NCI-H1105 (cell line): ENCODE measurements at places on chromosomes 16 and 17.

GRCh38 chr17:40541873-40542557 is 23.3 kb downstream of the CCR7 start:
- DNase-seq, result no peak

DNA sequence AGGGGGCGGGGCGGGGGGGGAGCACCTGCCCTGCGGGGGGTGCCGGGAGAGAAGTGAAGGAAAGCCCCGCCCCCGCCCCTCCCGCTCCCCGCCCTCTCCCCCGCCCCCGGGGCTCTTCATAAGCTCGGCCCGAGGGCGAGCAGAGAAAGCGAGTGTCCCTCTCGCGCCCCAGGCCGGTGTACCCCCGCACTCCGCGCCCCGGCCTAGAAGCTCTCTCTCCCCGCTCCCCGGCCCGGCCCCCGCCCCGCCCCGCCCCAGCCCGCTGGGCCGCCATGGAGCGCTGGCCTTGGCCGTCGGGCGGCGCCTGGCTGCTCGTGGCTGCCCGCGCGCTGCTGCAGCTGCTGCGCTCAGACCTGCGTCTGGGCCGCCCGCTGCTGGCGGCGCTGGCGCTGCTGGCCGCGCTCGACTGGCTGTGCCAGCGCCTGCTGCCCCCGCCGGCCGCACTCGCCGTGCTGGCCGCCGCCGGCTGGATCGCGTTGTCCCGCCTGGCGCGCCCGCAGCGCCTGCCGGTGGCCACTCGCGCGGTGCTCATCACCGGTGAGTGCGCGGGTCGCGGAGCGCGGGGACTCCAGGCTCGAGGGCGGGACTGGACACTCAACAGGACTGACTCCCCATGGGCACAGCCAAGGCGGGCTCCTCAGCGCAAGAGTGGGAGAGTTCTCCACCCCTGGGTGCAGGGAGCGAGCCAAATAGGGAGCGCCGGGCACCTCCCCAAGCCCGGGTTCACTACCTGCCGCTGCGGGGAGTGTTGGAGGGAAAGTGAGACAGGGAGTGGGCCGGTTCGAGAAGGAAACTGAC is at the start of gene HSD11B2:
Gene HSD11B2 (plus strand): TSS at position 145 of the 798 bp plus-strand sequence. CDS start 128 bp downstream, at position 273.
- peak; percentile 55 for DNase-seq

GRCh38 chr17:17682293-17682736 is 1.1 kb downstream of the RAI1 start:
- peak; percentile 22 for DNase-seq

DNA sequence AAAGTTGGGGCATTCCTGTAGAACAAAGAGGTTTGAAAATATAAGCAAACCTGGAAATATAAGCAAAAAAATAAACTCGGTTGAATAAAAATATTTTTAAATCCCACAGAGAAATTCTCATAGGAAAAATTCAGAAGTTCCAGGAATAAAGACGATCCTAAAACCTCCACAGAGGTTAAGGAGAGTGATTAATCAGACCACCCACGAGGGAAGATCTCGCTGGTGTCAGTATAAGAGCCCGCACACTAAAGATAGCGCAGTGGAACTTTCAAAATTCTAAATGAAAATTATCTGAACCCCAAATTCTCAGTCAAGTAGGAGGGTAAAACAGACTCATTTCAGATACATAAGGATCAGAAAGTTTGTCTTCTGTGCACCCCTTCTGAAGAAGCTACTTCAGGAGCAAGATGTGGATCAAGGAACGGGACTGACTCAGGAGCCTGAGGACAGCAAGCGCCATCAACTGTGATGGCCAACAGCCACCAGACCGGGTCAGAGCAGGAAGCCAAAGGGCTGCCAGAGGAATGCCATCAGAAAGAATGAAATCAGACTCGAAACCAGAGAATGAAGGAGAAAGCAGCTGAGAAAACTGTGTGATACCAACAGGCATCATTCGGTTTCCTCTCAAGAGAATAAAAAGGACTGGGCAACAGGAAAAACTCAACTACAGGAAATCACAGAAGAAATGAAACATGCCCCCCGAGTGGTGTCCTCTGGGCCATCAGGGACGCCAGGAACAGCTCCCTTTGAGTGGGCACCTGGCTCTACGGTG is 66.9 kb downstream of the CYTH1 start:
- no peak for DNase-seq

GRCh38 chr17:48055531-48056245 is 7.5 kb downstream of the NFE2L1 start:
- DNase-seq, result no peak

DNA sequence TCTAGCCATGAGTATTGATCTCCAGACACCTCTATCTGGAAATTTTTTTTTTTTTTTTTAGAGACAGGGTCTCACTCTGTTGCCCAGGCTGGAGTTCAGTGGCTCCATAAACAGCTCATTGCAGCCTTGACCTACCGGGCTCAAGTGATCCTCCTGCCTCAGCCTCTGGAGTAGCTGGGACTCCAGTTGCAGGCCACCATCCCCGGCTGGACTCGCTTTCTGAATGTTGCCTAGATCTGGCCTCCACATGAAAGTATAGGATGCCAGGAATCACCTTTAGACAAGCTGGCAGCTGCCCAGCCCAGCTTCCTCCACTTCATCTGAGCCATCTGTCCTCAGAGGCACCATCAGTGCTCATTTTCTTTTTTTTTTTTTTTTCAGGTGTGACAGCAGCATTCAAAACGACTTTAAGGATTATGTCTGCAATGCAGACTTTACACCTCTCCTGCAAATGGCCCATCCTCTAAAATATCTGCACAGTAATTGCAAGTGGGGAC is 6.4 kb upstream of the PRR14 start:
- no peak for DNase-seq

DNA sequence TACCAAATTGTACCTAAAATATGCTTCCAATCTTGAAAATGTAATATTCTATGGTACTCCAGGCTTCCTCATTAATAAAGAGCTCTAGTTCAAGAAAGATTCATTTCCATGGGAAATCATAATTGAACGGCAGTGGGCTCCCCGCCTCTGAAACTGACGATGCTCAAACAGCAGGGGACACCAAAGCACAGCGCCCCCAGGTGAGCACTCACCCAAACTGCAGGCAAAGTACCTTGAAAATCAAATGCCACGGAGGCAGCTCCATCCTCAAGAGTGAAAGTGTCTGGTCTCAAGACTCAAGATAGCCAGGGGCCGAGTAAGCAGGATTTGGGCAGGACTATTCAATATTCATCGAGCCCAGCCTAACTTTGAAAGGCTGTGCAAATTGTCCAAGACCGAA is 217.4 kb upstream of the TNRC6C start:
- DNase-seq, result no peak

DNA sequence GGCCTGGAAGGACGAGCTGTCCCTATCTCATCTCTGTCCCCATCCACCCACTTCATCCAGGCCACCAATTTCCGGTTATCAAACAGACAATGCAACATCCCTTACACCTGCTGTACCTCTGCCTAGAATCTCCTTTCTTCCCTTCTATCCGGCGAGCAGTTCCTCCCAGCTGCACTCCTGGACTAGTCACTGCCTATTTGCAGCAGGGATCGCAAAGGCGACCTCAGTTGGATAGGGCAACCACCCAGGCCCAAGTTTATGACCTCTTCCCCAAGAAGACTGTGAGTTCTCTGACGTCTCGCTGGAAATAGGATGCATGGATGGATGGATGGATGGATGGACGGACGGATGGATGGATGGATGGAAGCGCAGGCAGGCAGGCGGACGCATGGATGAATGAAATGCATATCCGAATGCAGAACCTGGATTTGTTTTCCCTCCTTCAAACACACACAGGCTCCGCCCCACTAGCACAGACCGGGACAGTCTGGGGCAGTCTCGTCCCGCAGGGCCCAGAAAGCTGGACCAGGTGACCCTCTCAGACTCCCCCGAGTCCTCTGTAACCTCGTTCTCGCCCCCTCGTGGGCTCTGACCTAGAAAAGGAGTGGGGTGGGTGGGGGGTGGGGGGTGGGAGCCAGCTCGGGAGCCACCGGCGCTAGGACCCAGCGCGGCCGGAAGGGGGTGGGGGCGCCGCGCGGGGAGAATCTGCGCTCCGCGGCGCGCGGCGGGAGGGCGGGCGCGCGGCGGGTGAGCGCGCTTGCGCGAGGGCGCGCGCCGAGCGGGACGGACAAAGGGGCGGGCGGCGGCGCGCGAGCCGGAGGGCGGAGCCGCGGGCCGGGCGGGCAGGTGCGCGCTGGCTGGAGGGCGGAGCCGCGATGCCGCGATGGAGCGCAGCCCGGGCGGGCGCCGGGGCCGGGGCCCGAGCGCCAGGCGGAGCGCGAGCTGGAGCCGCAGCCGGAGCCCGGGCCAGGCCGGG is at the start of gene SBK1:
Gene SBK1 (plus strand): TSS at position 875 of the 976 bp plus-strand sequence. CDS start 24,867 bp downstream, outside the sequence.
- DNase-seq, result peak; percentile 59

GRCh38 chr17:6555331-6556120 is 829 bp downstream of the PITPNM3 start:
- DNase-seq, result no peak

GRCh38 chr17:48110761-48111160 is 3.2 kb downstream of the SNX11 start:
- no peak for DNase-seq

DNA sequence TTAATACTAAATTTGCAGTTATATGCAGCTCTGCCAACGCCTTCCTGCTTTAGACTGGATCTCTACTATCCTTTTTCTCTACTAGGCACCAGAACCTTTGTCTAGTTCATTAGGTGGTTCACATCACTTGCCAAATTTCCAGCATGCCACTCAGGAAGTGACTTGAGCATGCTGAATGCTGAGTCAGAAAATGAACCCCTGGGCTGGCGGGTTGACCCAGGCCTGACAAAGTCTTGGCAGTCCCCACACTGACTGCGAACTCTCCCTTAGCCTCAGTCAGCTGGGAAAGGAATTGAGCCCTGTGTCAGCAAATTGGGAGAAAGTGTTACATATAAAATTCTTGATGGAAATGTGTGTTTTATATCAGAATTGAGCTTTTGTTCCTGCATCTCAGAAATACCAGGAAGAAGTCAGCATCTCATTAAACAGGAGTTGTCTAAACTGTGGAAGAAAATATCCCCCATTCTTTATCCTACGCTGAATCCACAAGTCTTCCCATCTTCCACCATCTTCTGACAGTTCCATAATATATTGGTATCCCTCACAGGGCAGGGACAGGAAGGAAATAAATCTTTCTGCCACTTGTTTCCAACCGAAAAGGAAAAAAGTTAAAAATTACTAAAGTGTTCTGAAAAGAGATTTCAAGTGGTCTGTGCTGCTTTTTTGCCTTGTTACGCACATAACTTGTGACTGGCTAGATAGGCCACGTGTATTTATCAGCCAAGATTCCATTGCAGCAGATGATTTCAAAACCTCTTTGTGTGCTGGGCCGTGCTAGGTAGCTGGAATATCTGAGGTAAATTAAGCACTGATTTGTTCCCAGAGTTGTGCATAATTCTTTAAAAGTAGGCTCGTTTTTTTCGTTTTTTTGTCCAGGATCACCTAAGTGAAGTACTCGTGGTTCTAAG is 16.7 kb upstream of the SLC12A3 start:
- no peak for DNase-seq

DNA sequence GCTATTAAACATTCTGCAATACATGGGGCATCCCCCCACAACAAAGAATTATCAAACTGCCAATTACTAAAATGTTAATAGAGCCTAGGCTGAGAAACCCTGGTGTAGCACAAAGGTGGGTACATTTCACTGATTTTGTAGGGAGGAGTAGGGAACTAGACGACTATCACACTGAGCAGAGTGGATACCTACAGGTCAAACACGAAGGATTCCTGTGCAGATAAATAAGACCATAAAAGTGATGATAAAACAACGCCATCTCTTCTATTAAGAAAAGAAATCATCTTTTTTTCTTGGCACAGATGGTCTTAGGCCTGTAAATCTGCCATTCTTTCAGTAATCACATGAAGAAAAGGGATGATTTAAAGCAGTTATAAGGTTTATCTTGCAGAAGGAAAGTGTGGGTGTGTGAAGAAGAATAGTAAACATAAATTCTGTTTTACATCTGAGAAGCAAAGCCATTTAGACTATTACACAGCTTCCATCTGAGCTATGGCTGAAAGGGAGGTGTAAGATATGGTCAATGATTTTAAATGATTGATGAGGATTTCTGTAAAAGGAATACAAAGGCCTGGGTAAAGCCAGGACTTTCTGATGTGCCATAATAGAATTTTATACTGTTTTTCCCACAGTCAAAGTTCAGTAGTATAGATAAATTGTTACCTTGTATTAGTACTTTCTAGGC is 429.4 kb upstream of the GOT2 start:
- DNase-seq, result no peak

- no peak for DNase-seq
Measured at GRCh38 chr16:77762262-77762661, 26.1 kb upstream of the VAT1L start.

DNA sequence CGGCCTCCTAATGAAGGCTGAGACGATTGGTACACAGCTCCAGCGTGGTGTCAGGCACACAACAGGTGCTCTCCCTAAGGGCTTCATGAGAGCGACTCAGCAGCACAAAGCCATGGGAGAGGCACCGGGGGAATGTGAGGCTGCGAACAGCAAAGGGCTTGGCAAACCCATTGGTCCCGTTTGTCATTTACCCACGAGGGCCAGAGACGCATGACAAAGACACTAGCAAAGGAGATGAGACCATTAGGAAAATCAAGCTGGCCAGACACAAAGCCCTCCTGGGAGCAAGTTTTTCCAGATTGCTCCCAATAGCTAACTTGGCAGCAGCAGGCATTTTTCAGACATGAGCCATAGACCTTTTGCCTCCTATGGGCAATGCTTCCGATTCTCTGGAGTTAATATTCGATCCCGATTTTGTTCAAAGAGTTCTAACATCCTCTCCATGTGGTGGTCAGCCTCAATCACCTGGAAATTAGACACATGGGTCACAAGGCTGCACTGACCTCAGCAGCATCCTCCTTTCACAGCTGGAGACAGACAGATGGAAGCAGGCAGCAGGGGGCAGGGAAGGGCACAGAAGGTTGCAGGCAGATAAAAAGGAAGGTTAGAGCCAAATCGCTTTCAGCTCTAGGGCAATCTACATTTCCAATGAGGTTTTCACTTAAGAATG is 38.2 kb downstream of the TK2 start:
- DNase-seq, result no peak

GRCh38 chr17:54860617-54861470 is 39.8 kb upstream of the TOM1L1 start:
- DNase-seq, result no peak

GRCh38 chr17:50806141-50806643 is 29.2 kb upstream of the WFIKKN2 start:
- DNase-seq, result no peak

GRCh38 chr16:78269256-78269655 is 169.8 kb downstream of the WWOX start:
- no peak for DNase-seq

GRCh38 chr16:19850131-19850817 is 34.4 kb downstream of the GPRC5B start:
- DNase-seq, result no peak

- DNase-seq, result no peak
Measured at GRCh38 chr17:66207936-66208335, 16.0 kb upstream of the CEP112 start.

GRCh38 chr16:66903544-66904427 is 14.9 kb downstream of the CDH16 start:
- no peak for DNase-seq
